ENCODE measurements at places on chromosomes 3 and 15.

GRCh38 chr3:150666167-150666566, 37.6 kb downstream of the ERICH6 start:
- no peak for DNase-seq

- DNase-seq, result no peak
These were observed 54.5 kb downstream of the CPN2 start for GRCh38 chr3:194296454-194297263.

DNA sequence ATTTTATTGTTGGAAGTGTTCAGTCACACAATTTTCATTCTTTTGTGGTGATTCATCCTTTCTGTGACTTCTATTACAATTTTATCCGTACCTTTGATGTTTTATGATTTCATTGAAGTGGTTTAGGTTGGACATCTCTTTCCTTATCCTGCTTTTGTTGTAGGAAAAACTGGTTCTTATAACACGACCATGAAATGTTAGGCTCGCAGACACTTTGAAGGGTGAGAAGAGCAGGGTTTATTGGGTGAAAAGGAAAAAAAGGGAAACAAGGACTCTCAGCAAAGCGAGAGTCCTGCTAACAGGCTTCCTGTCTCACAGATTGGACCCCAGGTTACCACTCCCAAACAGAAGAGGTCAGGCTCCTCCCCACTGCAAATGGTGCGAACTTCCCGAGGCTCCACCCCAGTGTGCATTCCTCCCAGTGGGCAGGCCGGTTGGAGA, 257.4 kb downstream of the STXBP5L start:
- DNase-seq, result no peak

DNA sequence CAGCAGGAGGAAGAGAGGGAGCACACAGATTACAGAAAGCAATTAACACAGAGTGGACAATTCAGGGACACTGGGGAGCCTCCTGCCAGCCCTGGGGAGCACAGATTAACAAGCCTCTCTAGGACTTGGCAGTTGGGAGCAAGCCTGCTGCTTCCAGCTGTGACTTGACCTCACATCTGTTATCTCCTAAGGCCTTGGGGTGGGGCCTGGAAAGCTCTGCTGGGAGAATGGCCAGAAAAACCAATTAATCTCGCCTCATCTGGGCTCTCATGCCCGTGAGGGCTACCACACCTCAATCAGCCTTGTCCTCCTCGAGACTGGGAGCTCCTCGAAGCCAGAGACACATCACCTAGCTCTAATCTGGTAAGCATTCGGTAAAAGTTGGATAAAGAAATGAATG, 39.1 kb downstream of the SEMA5B start:
- no peak for DNase-seq

- DNase-seq, result no peak
These were observed 483.6 kb downstream of the GBE1 start for GRCh38 chr3:81277853-81278252.

- no peak for DNase-seq
These were observed 984 bp upstream of the DUT start for GRCh38 chr15:48330105-48330785.

- no peak for DNase-seq
These were observed 7.1 kb upstream of the C3orf80 start for GRCh38 chr3:160218136-160218535.

- DNase-seq, result no peak
These were observed 218.2 kb upstream of the ADAMTS9 start for GRCh38 chr3:64905906-64906410.

DNA sequence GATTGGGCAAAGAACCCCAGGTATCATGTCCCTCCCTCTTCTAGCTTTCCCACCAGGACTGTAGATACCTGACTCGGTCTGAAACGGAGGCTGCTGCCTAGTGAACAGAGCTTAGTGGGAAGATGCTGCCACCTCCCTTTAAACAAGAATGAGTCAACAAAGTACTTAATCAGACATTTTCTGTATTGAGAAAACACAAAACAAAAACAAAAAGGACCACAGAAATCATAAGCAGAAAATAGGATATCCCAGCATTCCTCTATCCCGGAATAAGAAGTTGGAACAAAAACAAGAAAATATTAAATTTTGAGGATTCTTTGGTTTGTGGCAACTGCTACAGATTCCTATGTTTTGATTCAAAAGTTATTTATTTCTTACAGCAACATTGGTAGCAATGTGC, 51.7 kb upstream of the COL8A1 start:
- DNase-seq, result no peak

GRCh38 chr3:126907557-126907956, 75.4 kb upstream of the PLXNA1 start:
- no peak for DNase-seq

DNA sequence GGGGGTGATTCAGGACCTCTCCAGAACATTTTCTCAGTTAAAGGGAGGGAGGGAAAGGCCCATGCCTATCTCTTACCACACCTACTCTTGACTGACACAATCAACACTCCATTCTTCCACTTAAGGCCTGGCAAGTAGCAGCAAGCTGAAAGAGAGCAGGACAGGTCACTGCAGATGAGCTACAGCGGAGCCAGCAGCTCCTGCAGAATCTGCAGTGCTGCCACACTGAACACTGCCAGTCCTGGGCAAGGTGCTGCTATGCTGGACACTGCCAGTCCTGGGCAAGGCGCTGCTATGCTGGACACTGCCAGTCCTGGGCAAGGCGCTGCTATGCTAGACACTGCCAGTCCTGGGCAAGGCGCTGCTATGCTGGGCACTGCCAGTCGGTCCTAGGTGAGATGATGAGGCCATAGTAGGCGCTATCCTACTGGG, 143.7 kb downstream of the MYLK start:
- no peak for DNase-seq

GRCh38 chr15:68782589-68783161, 38.0 kb downstream of the ANP32A start:
- DNase-seq, result no peak

DNA sequence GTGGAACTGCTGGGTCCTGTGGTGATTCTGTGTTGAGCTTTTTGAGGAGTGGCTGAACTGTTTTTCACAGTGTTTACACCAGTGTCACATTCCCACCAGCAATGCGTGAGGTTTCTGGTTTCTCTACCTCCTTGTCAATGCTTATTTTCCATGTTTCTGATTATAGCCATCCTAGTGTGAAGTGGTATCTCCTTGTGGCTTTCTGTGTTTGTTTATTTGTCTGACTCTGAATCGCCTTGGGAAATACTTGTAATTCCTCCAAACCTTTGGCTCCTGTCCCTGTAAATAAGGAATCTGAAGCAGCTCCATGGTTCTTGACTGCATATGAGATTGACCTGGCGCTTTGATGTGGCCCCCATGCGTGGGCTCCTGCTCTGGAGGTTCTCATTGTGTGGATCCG, 20.6 kb downstream of the FAN1 start:
- no peak for DNase-seq

DNA sequence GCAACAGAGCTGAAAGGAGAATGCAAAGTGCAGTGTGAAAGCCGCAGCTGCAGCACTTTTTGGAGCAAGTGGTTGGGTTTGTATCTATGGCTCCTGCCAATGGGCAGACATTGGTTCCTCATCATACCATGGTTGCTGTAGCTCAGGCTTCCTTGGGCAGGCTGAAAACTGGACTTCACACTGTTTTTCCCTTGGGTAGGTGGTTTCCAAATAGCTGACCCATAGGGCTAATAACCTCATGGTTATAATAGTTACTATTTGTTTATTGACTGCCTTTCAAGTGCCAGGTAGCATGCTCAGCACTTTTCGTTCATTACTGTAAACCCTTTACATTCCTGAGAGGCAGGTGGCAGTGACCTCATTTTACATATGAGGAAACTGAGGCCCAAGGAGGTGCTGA, 4.5 kb downstream of the CGNL1 start:
- no peak for DNase-seq

DNA sequence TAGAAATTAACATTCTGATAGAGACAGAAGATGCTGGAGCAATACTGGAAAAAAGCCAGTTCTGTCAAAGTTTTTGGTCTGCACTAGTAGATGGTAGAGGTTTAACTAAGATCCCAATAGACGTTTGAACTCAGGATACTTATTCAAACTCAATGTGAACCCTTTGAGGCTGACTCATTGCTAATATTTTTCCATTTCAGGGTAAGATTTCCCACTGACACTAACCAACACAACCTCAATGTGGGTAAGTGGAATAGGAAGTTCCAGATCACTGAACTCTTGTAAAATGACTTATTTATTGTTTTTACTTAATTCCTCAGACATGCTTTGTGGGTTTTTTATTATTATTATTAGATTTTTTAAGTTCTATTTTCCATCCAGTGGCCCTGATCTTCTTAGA, 1024.8 kb downstream of the EPHA3 start:
- DNase-seq, result no peak

GRCh38 chr3:13937131-13937530, 57.3 kb upstream of the WNT7A start:
- DNase-seq, result no peak

DNA sequence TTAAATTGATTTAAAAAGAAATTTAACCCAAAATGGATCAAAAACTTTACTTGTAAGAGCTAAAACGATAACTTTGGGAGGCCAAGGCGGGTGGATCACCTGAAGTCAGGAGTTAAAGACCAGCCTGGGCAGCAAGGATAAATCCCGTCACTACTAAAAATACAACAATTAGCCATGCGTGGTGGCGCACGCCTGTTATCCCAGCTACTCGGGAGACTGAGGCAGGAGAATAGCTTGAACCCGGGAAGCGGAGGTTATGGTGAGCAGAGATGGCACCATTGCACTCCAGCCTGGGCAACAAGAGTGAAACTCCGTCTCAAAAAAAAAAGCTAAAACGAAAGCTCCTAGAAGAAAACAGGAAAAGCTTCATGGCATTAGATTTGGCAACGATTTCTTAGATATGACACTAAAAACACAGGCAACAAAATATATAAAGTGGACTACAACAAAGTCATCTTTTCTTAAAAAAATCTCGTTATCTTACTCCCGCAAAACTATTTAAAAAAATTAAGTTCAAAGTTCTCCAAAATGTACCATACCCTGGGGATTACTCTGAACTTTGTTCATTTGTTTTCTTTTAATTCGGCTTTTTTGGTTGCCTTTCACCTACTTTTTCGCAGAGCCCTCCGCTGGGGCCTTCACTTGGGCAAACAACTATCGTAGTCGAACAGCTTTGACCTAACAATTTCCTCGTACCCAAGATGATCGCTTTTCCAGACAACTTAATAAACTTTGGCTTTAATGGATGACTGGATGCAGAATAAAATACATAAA, 2.9 kb downstream of the HDDC3 start:
- no peak for DNase-seq

- no peak for DNase-seq
These were observed 64.7 kb downstream of the BFSP2 start for GRCh38 chr3:133464573-133464972.

GRCh38 chr3:163315786-163316185, 1762.5 kb downstream of the SI start:
- DNase-seq, result no peak

DNA sequence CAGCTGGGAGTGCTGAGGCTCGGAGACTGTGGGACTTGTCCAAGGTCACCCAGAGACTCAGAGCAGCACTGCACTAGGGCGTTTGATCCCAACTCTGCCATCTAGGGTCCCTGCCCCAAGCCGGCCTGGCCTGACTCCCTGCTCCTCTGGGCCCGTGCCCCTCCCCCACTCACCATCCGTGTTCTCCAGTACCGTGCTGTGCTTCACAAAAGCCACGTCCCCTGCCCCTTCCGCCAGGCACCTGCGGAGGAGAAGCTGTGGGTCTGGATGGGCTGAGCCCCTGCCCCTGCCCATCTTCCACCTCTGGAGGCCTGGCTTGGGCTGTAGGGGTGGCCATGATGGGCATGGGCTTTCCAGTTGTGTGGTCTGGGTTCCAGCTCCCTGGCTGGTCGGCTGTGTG, 8.4 kb downstream of the MELTF start:
- DNase-seq, result no peak

DNA sequence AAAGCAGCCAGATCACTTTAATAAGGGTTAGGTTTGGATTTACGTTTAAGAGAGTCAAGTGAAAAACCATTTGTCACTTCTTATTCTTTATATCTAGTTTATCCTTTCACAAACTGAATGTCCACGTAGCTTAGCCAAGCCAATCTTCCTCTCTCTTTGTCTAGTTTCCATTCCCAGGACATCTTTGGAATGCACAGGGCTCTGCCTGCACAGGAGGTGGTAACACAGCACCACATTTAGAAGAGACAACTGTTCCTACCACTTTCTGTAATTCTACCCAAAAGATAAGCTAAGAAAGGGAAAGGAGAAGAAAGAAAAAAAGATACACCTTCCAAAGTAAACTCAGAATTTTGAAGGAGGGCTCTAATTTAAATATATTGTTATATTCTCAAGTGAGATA, 67.9 kb downstream of the IGSF11 start:
- DNase-seq, result no peak

DNA sequence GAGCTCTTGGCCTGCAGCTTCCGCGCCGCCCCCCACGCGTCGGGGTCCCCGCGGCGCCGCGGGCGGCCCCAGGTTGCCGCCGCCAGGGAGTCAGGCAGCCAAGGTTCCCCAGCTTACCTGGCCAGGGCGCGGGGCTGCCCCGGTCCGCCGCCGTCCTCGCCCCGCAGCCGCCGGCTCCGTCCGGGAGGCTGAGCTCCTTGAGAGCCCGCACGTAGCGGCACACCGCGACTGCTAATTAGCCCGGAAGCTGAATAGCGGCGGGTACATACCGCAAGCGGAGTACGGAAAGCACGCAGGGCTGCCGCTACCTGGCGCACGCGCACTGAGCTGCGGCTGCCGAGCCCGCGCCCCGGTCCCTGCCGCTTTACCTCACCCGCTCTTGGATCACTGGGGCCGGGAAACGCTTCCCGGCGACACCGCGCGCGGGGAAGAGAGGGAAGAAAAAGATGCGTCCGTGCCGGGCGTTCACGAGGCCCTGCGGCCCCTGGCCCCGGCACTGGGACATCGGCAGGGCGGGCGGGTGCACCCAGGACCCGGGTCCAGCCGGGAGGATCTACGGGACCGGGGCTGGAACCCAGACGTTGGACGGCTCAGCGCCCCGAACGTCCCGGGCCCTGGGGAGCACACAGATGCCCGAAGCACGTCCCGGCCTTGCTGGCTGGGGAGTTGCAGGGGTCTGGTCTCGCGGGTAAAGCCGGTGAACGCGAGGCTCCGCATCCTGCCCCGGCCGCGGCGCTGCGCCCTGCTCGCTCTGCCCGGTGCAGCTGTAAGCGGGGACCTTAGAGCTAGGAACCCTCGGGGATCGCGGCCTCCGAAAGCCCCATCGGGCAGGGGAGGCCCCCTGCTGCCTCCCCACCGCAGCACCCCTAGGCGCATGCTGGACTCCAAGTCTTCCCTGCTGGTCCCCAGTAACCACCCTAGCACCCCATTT, at the start of gene GOLGA8B:
Gene GOLGA8B (minus strand): TSS at position 253 of the 931 bp plus-strand sequence. CDS start 47,739 bp downstream, outside the sequence.
- peak; percentile 61 for DNase-seq

GRCh38 chr15:47742334-47742733, 25.0 kb downstream of the SEMA6D start:
- no peak for DNase-seq

GRCh38 chr3:57903124-57903890, 104.9 kb upstream of the FLNB start:
- no peak for DNase-seq

DNA sequence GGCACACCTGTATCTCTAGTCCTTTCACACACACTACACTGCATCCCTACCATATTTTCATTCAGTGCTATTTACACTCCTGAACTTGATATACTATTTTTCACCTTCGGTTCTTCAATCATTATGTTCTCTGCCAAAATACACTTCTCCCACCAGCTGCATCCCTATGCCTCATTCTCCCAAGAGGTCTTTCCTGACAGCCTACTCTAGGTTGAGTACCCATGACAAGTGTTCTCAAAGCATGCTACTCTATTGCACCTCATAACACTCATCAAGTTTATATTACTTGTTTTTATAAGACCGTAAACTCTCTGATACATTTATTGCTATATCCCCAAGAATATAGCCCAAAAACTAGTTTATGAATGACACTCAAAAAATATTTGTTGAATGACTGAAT, 549.5 kb downstream of the PYDC2 start:
- no peak for DNase-seq
